CD4-positive, alpha-beta T cell treated with Interleukin-2 at 100 ng/mL for 4 hours (primary cell): ENCODE measurements at places on chromosomes 5 and 9.

DNA sequence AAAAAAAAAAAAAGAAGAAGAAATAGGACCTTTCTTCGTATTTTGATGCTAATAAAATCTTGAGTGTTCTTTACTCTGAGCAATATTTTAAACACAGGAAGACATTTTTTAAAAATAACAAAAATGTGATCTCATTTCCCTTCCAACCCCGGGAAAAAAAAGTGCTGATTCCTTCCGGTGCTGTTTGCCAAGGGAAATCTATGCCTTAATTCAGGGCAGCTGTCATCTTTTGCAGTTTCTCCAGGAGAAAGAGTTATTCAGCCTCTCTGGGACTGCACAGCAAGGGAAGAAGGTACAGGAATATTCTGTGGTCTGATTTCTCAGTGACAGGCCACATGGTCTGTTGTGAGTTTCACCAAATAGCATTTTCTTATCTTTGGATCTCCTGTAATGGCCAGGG, 291.9 kb upstream of the IRX1 start:
- DNase-seq: no peak

- DNase-seq: no peak
Measured at GRCh38 chr5:131430794-131431193, 166.9 kb downstream of the CDC42SE2 start.

GRCh38 chr5:74169701-74170100, 470.8 kb downstream of the ENC1 start:
- no peak for DNase-seq

DNA sequence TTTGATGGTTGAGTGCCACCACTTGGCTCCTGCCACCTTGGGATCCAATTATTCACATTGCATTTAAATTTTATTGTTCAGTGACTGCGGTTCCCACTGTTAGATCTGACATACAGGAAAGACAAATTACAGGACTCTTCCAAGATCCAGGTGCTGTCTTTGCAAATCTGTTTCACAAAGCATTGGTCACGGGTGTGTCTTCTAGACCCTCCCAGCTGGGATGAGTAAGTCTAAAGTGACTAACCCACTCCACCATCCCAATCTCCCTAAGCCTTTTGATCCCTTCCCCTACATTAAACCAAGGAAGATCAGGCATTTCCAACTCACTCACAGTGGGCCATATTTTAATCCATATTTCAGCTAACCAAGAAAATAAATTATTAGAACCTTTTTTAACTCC, 1016.3 kb upstream of the CTNND2 start:
- no peak for DNase-seq

DNA sequence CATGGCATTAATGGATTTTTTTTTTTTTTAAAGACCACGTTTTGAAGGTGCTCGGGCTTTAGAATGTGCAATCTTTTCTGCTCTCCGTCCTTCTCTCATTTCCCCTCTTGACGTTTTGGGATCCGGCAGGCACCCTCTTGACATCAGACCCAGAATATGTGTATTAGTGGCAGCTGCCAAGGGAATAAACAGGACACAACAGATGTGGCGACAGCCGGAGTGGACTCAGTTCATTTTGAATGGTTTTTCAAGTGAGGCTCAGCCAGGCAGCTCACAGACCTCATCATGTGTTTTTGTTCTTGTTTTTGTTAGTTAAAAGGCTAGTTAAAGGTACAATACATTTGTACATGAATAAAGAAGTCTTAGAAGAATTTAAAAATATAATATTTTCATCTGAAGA, 365.0 kb upstream of the SEMA6A start:
- no peak for DNase-seq

DNA sequence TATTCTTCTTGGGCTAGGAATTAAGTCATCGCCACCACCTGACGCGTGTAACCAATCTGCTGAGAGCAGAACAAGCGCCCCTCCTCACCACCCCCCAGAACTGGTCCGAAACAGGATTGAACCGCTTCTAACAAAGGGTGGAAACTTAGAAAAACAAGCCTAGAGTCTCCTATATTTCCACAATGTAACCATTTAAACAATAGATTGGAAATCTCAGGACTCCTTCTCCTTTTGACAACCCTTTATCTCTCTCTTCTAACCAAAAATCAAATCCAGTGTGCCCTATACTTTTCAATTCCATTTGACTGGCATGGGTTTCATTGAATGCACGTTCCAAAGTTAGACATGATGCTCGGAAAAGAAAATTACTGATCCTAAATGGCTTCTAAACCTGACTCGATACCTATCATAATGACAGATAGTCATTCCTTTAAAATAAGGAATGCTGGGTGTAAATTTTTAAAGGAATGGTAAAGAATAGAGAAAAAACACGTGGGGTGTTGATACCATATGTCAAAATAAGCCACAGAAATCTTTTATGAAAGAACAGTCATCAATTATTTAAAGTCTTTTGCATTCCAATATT, 1.2 kb downstream of the ARRDC3 start:
- DNase-seq: peak; percentile 89

- peak; percentile 74 for DNase-seq
Measured at GRCh38 chr5:148998174-148998797, 64.6 kb downstream of the SH3TC2 start.

GRCh38 chr5:135690466-135690865, 111.7 kb upstream of the CXCL14 start:
- no peak for DNase-seq

- DNase-seq: no peak
Measured at GRCh38 chr5:127995556-127995955, 88.0 kb upstream of the SLC12A2 start.

DNA sequence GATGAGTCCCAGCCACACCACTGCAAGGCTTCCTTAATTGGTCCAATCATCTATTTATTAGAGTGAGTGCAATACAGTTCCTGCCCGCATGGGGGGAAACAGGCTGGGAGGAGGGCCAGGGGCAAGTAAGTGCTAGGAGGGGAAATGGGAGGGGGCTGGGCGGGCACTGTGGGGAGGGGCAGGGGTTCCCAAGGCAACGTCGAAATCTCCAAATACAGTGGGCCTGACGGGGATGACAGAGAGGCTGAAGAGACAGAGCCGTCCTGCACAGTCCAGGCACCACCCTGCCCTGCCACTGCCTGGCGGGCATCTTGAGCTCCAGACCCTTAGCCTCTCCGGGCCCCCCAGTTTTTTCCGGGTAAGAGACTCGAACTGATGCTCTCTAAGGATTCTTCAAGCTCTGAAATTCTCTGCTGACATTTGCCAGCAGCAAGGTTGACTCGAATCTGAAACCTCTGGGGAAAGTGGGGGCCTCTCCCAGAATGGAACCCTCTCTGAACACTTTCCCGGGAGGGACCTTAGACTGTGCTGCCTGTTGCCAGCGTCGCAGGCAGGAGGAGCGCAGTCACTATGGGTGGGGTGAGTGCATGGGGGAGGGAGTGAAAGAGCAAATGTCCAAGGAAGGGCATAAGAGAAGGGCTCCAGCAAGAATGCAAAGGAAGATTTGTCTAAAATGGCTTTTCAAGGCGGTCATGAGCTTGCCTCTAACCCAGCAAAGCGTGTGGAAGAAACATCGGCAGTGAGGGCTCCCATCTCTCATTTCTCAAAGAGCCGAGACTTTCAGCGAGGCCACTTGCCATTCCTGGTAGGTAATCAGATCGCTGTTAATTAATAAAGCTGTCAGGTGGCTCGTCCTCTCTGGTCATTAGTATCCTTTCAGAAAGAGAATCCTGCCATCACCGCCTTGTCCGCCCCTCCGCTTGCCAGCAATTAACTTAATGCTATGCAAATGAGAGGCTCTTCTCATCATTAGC, 99.0 kb downstream of the GTF3C4 start:
- DNase-seq: peak; percentile 77

GRCh38 chr5:83472508-83473345, 1.2 kb downstream of the VCAN start:
- DNase-seq: no peak

GRCh38 chr9:19746223-19746622, 42.6 kb downstream of the SLC24A2 start:
- no peak for DNase-seq

DNA sequence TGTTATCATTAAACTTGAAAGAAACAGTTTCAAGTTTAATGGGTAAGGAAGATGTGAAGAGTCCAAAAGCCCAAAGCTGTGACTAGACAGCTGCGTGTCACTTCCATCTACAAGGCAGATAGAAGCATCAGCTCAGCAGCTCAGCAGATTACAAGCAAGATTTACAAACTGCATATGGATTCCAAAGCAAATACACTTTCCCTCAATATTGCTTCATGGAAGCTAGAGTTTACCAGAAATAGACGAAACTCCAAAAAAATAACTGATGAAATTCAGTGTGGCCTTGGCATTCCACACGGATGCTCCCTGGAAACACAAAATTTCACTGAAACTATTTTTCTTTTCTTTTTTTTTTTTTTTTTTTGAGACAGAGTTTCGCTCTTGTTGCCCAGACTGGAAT, 17.9 kb downstream of the MYO10 start:
- DNase-seq: no peak
